ENCODE measurements at places on chromosomes 11 and 22.

GRCh38 chr11:12052676-12053605, 44.5 kb upstream of the DKK3 start:
- DNase-seq, result no peak

DNA sequence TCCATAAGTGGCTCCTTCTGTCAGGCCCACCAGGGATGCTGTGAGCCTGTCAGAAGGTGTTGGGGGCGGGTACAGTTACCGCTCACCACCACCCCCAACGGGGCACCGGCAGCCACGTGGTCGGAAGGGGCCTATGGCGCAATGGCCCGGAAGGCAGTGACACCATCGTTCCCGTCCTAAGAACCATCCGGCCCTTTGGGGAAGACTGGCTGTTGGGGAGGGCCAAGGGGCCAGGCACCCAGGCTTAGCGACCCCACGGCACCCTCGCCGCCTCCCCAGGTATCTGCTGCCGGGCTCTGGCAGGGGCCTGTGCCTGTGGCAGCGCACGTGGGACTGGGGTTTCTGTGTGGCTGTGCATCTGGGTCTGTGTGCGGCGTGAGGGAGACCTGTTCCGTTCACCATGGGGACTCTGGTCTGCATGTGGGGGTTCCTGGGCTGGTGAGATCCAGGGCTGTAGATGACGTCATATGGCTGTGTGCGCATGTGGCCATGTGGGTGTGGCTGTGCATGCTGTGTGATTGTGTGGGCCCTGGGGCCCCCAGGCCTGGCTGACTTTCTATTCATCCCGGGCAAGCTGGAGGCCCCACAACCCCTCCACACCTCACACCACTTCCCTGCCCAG, 717 bp downstream of the OSM start:
- DNase-seq, result no peak

GRCh38 chr11:32430568-32431381, 4.6 kb downstream of the WT1 start:
- no peak for DNase-seq

DNA sequence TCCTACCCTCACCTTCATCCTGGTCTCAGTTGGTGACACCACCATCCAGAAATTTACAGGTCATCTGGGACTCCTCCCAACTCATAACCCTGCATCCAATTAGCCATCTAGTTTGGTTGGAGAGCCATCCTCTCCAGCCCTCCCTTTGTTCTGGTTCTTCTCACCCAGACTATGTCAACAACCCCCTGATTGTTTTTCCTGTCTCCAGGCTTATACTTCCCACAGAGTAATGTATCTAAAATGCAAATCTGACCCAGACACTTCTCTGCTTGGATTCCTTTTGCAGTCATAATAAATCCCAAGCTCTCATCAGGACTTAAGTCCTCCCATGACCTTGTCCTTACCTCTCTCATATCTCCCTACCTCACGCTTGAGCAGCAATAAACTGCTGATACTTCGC, 3.0 kb downstream of the TTC12 start:
- DNase-seq, result no peak

DNA sequence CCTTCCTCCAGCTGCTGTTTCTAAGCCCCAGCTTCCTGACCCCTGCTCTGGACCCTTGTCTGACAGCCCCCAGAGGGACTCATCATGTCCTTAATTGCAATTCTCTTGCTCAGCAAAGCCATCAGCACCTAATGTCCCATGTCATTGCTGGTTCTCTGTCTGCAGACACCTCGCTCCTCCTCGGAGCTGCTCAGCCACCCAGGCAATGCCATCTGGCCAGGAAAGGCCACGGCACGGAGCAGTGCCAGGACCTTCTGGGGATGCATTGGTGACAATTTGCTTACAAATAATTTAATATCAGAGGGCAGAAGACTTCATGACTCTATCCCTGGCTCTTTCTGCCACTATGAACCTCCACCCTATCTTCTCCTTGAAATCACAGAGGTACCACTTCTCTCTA, 107.0 kb upstream of the THY1 start:
- DNase-seq, result no peak

DNA sequence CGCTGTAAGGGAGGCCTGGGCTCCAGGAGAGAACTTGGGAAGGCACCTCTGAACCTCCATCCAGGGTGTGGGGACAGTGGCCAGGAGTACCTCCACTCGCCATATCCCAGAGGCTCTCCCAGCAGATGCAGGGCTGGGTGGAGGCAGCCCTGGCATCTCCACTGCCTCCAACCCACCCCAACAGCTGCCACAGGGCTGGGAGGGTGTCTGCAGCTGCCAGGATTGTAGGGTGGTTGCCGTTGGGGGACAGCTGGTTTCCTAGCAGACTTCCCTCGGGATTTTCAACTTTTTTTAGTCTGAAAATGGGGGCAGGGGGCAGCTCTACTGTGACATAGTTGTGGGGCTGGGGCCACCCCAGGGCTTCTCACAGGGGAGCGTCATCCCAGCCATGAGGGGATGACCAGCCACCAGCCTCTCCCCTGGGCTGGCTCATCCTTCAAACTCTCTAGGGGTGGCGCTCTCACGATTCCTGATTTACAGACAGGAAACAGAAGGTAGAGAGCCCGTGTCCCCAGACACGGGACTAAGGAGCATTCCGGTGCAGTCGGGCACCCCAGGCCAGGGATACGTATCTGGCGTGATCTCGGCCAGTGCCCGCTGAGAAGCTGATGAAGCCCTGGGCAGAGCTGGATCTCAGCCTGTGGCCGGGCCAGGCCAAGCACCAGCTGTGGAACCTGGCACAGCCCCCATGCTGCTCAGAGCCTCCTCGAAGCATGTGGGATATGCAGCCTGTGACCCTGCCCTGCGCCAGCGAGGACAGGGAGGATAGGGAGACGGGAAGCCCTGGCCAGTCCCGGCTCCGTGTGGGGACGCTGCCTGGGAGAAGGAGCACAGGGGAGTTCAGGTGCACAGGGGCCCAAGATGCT, 9.9 kb downstream of the PRR5 start:
- no peak for DNase-seq

DNA sequence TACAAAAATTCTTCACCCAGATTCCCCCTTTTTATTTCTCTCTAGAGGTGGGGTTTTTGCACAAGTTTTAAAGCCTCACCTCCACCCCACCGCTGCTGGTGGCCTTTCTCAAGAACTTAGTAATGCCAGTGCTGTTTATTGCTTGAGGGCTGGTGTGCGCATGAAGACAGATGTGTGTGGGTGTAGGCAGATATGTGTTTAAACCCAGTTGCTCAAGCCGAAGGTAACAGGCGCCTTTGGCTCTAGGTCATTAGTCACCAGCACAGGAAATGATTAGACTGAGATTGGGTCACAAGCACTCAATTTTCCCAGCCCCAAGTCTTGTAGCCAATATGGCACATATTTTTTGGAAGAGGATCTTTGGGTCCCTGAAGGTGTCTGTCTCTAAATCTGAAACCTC, 2.7 kb upstream of the CLMP start:
- DNase-seq, result no peak

DNA sequence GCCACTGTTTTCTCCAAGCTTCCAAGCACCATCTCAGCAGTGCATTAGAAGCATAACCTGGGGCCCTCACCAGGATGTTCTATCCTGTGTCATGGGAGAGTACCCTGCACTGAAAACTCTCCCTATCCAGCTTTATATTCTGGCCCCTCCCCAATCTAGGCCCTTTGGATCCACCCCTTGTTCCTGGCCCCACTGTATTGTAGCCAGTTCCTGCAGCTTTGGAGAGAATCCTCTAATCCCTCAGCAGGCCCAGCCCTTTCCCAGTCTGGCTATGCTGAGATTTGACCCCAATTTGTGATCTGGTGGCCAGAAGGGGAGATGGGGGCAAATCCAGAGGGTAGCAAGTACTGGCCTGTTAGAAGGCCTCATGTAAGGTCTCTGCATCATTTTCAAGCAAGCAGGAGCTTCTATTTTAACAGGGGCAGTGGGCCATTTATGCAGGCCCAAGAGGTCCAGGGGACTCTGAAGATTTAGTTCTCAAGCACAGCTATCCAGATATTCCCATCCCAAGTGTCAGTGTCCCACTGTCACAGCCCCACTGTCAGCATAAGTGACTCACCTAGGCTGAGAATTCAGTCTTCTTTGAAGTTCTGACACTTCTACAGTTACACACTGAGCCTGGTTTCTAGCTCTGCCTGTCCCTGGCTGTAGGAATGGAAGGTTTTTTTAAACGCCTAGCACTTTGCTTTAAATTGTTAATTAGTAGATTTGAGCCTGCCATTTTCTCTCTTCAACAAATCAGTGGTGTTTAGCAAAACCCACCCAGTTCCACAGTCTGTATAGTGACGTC, 589.5 kb upstream of the CADM1 start:
- DNase-seq, result no peak

GRCh38 chr11:68692871-68693483, 8.6 kb downstream of the GAL start:
- no peak for DNase-seq

DNA sequence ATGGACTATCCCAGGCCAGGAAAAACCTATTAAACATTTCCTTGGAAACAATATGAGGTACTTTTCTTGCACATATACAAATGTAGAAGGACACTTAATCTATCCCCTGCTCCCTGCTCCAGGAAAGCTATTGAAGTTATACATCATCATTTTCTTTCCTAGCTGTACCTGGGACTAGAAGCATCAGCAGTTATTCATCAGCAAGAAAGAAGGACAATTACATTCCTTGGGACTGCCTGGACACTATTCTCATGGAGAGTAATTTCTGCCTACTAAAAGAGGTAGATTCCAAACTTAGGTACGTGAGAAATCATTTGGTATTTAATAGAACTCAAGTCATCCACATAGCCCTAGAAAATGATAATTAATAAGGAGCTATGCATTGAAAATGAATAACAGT, 51.0 kb upstream of the PICALM start:
- no peak for DNase-seq

DNA sequence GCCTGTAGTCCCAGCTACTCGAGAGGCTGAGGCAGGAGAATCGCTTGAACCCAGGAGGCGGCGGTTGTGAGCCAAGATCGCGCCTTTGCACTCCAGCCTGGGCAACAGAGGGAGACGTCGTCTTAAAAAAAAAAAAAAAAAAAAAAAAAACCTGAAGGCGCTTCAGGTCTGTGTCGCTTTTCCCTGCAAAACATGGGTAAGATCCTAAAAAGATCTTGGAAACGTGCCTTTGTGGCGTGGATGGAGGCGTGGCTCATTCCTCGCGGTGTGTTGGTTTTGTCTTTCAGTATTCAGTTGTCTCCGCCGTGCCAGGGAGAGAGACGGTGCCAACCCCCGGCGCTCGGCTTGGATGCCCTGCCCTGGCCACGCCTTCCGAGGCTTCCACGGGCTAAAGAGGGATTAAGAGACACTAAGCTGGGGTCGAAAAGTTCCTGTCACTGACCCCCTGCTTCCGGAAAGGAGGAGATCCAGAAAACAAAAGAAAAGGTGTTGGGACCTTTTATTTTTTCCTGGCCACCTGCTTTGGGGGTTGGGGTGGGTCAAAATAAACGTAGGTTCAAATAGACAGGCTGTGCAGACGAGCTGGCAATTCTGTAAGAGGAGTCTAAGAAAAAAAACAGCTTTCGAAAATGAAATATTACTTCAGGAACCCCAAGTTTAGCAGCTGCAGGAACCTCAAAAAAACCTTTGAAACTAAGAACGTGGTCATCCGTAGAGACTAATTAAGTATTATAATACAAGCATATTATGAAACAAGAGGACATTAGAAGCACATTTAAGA, 1.1 kb upstream of the SLC35F2 start:
- peak; percentile 18 for DNase-seq

DNA sequence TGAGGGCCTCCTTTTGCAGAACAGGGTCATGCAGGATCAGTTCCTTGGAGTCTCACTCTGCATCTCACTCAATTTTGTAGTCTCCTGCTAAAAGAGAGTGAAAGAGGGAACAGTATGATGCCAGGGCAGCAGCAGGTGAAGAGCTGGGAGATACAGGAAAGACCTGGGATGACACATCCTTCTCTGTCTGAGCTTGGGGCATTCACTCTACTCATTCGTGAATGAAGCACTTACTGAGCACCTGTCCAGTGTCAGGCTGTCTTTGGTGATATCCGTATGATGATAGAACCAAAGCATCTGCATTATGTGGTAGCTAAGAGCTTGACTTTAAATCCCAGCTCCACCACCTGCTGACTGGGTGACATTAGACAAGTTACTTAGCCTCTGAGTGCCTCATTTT, 14.4 kb downstream of the SREBF2 start:
- DNase-seq, result no peak

All from NCI-H1930 (cell line).